ENCODE measurements at places on chromosomes 1 and 21.

GRCh38 chr1:15420853-15421465, 11.3 kb downstream of the EFHD2 start:
- DNase-seq = no peak

DNA sequence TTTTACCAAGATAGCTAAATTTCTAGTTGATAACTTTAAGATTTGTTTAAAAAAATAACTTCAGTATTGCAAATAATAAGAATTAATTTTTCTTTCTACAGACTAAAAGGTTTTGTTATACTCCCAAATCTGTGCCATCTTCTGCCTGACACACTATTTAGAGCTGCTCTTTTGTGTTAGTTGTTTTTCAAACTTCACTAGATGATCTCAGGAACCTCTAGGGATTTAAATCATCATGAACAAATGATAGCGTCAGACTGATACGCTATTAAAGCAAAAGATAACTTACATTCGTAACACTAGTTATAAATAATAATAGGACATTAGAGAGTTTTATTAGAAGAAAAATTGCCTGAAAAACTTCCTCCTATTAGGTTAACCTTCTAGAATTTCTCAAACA, 243.1 kb upstream of the CXADR start:
- no peak for DNase-seq

- DNase-seq = no peak
These were observed 462.5 kb downstream of the AMY1C start for GRCh38 chr1:104212239-104212638.

DNA sequence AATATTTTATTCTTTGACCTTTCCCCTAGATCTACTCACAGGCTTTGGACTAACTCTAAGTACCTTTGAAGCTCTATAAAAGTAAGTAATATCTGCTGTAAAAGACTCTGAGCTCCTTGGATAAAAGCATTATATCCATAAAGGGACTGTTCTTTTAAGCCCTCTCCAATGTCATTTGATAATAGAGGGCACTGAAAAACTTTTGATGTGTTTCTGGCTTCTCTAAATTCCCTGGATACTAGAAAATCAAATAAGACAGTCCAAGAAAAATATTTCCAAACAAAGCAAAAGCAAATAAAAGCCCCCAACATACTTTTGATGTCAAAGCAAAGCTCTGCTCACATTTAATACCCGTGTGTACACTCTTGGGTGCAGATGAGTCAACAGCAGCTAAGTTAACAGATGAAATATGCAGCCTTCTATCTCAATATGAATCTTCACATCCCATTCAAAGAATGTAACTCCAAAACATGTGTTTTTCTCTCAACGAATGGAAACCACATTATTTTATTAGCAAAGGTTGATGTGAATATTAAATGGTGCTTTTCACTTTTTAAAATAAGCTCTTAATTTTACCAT, 230.3 kb downstream of the CENPF start:
- DNase-seq = peak; percentile 64

DNA sequence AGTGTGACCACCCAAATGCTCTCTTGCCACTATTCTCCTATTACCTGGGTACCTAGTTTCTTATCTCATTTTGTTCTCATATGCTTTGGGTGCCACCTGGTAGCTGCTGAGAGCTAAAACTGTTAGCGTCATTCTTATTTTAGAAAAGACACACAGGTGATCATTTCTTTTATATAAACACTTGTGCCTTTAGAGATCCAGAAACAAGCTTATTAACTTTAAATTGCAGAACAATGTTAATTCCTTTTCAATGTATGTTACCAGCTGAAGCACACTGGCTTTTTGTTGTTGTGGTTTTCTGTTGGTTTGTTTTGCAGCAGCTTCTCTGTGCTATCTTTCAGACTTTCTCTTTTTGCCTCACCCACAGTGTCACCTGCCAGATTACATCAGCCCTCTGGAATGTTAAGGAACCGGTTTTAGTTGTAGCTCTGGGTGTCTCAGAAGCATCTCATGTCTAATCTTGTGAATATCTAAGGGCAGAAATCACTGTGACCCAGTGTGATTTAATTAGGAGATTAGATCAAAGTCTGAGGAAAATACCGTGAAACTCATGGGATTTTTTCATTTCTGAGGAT, 43.4 kb upstream of the SLC19A2 start:
- DNase-seq = no peak

DNA sequence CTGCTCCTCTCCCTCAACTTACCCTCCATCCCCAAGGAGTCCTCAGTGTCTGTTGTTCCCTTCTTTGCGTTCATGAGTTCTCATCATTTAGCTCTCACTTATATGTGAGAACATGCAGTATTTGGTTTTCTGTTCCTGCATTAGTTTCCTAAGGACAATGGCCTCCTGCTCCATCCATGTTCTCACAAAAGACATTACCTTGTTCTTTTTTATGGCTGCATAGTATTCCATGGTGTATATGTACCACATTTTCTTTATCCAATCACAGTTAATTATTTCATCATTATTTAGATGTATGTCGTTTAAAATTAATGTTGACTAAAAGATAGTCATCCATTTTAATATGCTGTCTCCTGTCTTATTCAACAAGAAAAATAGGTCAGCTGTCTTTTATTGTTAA, 134.1 kb downstream of the CRB1 start:
- DNase-seq = no peak

DNA sequence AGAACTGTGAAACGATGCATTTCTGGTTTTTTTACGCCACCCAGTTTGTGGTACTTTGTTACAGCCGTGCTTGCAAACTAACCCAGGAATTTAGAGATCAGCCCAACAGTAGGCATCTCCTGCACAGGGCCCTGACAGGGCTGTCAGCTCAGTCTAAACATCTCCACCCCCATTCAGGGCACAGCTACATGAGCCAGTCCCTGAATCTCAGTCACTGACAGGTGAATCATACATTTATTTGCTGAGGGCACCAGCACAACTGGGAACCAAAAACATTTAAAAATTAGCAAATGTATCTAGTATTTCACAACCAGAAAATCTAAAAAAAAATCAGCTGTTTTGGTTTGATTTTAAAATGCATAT, 30.7 kb downstream of the PRDX6 start:
- no peak for DNase-seq

- DNase-seq = no peak
These were observed 77.0 kb downstream of the MORN1 start for GRCh38 chr1:2314273-2314802.

- no peak for DNase-seq
These were observed 157.9 kb upstream of the BACE2 start for GRCh38 chr21:41010101-41010435.

- no peak for DNase-seq
These were observed 6.4 kb downstream of the GABRD start for GRCh38 chr1:2025491-2025981.

DNA sequence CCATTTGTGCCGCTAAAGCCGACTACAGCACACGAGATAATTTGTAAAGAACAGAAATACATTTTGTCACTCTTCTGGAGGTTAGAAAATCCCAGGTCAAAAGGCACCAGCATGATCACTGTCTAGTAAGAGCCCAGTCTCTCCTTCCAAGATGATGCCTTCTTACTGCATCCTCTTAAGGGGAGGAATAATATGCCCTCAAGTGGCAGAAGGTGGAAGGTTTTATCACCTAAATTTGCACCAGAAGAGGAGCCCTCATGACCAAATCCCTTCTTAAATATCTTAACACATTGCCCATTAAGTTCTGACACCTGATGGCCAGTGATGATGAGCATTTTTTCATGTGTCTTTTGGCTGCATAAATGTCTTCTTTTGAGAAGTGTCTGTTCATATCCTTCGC, 326.7 kb upstream of the RGS18 start:
- no peak for DNase-seq

- DNase-seq = no peak
These were observed 48.9 kb upstream of the POU3F1 start for GRCh38 chr1:38095454-38095931.

- peak; percentile 9 for DNase-seq
These were observed 29.2 kb upstream of the CNTN2 start for GRCh38 chr1:205013683-205014367.

DNA sequence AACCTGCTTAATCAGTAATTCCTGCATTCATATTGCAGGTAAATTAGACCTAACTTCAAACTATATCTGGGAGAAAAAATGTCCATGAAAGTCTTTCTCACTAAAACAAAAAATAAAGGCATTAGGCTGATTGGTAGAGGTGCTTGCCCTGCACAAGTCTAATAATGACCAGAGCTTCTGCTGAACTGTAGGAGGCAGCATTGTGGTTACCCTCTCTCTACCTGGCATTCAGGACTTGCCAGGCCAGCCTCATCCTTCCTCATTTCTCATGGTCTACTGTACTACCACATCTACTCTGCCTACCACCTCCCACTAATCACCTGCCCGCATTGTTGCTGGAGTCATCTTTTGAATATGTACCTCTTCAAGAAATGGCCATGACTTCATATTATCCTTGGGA, 60.8 kb upstream of the KRTAP11-1 start:
- no peak for DNase-seq

GRCh38 chr1:43302721-43303470, 2.1 kb downstream of the TIE1 start:
- no peak for DNase-seq

GRCh38 chr1:161382214-161383019, 14.7 kb upstream of the CFAP126 start:
- DNase-seq = peak; percentile 92

DNA sequence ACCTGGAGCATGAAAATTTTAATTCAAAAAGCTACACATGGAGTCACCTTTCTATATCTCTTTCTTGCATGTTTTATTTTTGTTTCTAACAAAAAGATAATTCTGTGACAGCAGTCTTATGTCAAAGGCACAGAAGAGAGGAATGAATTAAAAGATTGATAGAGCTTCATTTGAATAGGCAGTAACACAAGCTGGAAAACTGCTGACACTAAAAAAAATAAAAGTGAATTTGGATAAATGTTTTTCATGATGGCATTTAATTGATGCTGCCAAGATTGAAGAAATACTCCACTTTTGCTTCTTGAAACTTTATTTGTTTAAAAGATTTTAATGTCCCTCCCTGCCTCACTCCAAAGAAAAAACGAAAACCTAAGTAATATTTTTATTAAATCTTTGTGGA, 887.4 kb downstream of the PLA2G4A start:
- no peak for DNase-seq

All from skeletal muscle cell (primary cell).